ENCODE measurements at places on chromosomes 5 and 9.

DNA sequence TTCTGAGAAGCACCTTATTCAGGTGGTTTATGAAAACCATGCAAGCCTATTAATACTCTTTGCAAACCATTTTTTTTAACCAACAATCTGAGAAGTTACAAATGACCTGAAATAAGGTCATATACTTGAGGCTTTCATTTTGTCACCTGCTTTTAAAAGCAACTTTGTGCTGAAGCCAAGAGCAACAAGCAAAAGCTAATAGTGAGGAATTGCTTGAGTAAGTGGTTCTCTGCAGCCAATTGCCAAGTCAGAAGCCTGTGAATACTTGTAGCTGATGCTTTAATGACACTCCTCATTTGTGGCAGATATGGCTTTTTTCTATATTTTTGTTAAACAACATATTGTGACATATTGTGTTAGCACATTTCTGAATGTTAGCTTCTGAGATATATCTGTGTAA, 126.7 kb upstream of the ZNF608 start:
- no peak for DNase-seq

GRCh38 chr5:34524123-34524522, 132.0 kb upstream of the RAI14 start:
- no peak for DNase-seq

- no peak for DNase-seq
Measured at GRCh38 chr9:3857673-3858072, 331.9 kb upstream of the RFX3 start.

GRCh38 chr5:176629853-176630680, at the start of the genes EIF4E1B and SNCB:
EIF4E1B (plus strand) TSS chr5:176630675; CDS start chr5:176642788, 12,113 bp downstream.
SNCB (minus strand) TSS chr5:176630534; CDS start chr5:176629654, 880 bp downstream.
- DNase-seq = no peak

DNA sequence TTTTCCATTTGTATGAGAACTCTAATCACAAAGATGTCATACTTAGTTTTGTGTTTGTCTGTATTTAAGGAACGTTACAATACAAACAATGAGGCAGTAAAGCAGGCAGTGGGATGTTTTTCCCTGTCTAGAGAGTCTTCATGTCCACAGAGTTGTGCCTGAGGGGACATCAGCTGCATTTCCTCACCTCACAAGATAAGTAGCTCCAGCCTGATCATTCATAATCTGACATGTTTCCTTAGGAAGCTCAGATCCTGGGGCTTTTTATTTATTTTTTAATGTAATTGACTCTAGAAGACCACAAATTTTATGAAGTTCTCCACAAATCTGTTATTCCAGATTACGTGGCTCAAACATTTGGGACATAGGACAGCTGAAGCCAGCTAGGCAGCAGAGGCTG, 78.5 kb downstream of the SPTLC1 start:
- no peak for DNase-seq

DNA sequence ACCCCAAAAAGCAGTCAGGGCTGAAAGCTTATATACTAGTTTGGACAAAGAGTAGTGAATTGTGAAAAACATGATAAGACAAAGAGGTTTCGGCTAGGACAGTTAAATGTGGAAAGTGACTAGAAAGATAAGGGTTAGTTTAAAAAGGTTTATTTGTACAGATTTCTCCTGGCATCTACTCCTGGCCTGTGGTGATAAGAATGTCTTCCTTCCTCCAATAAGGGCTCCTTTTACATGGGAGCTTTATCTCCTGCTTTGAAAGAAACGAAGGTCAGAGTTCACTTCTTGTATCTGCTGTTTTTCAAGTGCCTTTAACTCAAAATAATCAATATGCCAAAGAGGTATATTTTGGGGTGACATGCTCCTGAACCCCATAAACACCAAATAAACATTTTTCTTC, 776.1 kb upstream of the COX7C start:
- DNase-seq = no peak

GRCh38 chr5:122471031-122471751, 159.2 kb downstream of the SNCAIP start:
- no peak for DNase-seq

DNA sequence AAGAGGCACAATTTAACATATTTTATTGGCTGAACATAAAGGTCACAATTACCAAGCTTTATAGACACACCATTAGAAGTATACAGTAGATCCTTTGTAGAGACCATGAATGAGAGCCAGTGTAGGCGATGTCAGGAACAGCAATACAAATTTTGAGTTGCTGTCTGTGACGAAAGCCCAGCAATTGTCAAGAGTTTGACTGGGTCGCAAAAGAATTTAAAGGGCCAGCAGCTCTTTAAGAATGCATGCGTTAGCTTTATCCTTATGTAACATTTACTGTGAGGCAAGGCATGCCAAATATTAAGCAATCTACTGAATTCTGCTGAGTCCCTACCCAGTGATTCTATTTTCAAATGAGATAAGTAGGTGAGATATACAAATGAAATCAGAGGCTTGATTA, 236.9 kb downstream of the ARRDC3 start:
- no peak for DNase-seq

- no peak for DNase-seq
Measured at GRCh38 chr9:132826621-132827365, 51.3 kb downstream of the AK8 start.

- DNase-seq = no peak
Measured at GRCh38 chr5:162052676-162053075, 14.9 kb upstream of the GABRG2 start.

- no peak for DNase-seq
Measured at GRCh38 chr9:115412656-115413055, 294.7 kb upstream of the TNC start.

DNA sequence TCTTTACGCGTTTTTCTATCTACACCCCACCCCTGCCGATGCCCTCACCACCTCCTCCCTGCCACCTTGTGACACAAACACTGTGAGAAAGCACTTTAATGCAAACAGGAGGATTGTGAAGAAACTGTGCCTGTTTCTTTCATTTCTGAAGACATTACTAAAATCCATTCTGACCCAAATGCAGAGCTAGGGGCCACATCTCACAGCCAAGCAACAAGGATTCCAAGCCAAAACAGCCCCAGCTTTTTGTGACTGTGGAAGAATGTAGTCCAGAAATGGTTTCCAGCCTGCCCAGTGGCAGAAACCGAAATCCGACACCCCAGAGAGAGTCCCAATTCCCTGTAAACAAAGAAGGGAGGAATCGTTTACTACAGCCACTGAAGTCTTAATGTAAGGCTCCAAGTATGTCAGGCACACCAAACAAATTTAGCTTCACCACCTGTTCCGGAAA, 190.9 kb downstream of the TTC39B start:
- DNase-seq = no peak

GRCh38 chr9:95082401-95083084, 235.0 kb downstream of the FANCC start:
- no peak for DNase-seq

- DNase-seq = no peak
Measured at GRCh38 chr5:180156141-180156540, 52.9 kb downstream of the RASGEF1C start.

DNA sequence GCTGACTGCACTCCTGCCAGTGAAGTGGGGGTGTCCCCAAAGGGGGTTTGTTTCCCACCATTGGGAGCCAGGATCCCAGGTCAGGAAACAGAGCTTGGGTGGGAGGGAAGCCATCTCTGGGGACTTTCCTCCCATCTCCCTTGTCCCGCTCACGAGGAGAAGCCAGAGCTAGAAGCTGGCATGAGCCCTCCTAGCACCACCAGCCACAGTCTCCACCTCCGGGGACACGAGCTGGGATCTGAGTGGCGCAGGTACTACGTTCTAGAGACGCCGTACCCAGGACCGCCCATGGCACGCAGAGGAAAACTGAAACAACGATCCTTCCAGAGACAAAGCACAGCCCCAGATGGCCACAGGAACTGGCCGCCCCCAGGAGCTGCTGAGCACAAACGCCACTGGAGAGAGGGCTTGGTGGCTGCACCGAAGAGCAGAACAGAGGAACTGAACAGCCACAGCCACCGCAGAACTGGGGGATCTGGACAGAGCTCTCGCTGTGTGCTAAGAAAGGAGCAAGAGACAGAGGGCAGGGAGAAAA, 29.8 kb downstream of the ADAMTS2 start:
- DNase-seq = no peak

DNA sequence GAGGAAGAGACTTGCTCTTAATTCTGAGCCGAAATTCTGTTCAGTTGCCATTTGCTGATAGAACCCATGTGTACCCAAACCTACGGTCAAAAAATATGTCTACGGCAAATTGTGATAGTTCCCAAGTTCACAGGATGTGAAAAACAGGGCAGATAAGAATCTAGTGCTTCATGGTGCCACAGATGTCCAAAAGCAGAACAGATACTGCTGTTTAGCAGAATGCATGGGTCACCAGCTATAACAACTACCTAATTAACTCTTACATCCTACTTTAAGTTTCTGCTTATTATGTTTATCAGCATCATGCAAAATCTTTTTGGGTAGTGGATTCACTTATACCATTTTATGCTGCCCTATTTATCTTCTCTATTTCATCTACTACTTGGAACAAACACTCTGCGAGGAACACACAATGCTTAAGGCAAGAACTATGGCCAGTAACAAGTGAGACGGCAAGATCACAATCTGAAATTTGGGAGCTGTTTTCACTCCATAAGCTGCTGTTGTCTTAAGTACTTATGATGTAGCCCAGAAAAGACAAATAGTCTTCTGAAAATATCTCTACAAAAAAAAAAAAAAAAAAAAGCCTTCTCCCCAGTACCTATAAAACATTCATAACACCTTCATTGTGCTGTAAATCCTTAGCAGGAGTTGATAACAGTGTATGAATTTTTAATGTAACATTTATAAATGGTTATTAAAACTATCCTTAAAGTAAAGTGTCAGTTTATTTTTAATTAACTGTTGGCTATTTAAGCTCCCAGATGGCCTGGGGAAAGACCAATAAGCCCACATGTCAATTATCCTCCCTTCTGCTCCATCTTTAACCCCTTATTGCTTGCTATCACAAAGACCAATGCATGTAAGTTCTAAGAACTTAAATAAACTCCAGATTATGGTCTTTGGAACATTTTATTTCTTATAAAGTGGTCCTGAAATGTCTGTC, 232.3 kb downstream of the TLR4 start:
- no peak for DNase-seq

DNA sequence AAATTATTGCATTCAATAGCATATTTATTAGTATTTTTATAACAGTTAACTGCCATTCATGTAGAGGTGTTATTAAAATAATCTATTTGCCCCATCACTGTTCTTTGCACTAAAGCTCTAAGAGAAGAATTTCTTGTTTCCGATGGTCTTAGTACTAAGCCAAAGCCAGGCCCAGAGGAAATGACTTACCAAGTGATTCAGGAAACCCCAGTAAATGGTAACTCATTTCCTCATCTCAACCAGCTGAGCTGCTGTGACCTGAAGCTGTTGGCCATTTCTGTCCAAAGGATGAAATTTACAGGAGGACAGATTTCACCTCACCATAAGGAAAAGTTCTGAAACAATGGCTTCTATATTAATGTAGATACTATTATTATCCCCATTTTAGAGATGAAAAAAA, 117.0 kb downstream of the PIK3R1 start:
- DNase-seq = no peak

DNA sequence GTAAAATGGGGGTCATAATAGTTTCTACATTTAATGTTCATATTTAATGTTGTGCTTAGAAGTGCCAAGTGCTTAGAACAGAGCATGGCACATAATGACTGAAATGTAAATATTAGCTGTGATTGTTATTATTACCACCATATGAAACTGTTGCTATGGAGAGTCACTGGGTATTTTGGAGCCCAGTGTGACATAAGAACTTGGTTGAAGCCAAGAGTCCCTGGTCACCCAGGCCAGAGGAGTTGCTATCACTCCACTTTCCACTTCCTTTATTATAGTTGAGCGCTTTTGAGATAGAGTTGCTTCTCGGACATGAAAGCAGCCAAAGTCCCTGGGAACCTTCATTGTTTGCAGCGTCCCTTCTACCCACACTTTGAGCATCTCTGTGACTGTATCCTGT, 77.1 kb downstream of the MAP1B start:
- DNase-seq = no peak

GRCh38 chr9:126392662-126393371, 66.2 kb downstream of the MVB12B start:
- no peak for DNase-seq

- no peak for DNase-seq
Measured at GRCh38 chr9:76090909-76091308, 200.4 kb downstream of the PCSK5 start.

- DNase-seq = no peak
Measured at GRCh38 chr5:130528474-130528873, 624.2 kb downstream of the CHSY3 start.

DNA sequence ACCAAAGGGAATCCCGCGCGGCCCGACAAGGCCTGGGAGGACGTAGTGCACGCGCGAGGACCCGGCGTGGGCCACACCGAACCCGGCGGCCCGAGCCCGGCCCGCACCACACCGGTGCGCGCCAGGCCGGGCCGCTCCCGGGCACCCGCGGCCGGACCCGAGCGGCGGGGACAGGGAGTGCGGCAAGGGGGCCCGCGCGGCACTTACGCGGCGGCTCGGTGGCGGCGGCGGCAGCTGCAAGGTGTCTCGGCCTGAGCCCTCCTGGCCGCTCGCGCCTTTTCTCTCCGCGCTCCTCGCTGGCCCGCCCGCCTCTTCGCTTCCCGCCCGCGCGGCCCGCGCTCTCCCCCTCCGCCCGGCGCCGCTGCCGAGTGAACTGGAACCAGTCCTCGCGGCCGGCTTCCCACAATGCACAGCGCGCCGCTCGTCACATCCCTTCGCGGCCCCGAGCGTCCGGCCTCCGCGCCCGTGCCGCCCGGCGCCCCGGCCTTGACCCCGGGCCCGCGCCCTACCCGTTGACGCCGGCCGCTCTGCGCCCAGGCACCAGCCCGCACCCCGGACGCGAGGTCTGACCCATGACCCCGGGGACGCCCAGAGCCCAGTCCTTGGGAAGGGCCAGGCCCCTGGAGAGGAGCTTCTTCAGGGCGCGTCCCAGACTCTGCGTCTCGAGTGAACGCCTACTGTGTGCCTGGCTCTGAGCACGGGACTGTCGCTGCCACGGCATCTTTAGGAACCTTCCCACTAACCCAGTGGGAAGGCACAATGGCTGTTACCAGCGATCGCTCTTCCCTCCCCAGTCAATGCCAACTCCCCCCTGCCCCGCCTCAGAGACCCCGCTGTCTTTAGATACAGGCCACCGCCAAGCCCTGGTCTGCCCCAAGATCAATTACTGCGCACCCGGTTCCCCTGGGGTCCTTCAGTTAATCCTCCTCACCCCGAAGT, at the start of gene MACROH2A1:
MACROH2A1 (minus strand) TSS at position 377 of the 939 bp plus-strand sequence. CDS start 10,138 bp downstream, outside the sequence.
- no peak for DNase-seq

GRCh38 chr5:103461243-103461642, 101.3 kb downstream of the NUDT12 start:
- no peak for DNase-seq

- DNase-seq = no peak
Measured at GRCh38 chr9:16290169-16290568, 580.3 kb downstream of the BNC2 start.

GRCh38 chr5:145778144-145778900, 56.8 kb downstream of the PRELID2 start:
- no peak for DNase-seq

- DNase-seq = no peak
Measured at GRCh38 chr9:77785341-77785740, 137.2 kb upstream of the GNA14 start.

DNA sequence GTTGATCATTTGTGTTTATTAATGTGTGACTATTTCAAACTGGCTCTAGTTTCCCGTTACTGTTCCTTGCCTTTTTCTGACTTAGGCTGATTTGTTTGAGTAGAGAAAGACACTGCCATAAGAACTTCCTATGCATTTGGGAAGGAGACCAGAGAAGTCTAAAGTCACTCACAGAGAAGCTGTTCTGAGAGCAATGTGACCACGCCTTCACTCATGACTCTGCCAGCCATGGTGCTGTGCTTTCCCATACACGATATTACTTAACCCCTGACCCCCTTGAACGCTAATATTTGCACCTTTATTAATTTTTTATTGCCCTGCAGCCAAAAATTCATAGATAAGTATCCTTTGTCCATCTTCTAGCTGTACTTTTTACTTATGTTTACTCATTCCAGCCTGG, 20.9 kb downstream of the SLC28A3 start:
- no peak for DNase-seq
